ENCODE measurements at places on chromosomes 2 and 18.

DNA sequence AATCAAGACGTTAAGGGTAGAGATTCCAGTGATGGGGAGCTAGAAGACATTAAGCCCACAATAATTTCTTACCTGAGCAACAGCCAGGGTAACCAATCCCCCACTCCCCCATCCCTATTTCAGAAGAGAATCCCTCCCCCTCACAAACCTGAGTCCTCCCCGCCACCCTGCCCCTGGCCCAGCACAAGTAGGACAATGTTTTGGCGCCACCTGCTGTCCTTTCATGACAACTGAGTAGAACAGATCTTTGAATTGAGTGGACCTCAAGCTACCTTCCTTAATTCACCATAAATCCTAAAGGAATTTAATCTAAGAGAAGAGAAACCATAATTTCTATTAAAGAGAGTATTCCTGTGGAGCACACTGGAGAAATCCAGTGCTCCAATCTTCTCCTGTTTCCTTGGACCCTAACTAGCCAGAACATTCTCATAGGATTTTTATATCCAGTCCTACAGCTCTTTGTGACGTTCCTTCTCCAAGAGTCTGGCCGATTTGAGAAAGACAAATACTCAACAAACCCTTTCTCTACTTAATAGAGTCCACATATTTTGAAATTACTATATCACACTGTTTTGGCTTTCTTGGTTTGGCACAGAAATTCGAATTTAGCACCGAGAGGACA is 41.1 kb downstream of the NHEJ1 start:
- DNase-seq: peak; percentile 46

DNA sequence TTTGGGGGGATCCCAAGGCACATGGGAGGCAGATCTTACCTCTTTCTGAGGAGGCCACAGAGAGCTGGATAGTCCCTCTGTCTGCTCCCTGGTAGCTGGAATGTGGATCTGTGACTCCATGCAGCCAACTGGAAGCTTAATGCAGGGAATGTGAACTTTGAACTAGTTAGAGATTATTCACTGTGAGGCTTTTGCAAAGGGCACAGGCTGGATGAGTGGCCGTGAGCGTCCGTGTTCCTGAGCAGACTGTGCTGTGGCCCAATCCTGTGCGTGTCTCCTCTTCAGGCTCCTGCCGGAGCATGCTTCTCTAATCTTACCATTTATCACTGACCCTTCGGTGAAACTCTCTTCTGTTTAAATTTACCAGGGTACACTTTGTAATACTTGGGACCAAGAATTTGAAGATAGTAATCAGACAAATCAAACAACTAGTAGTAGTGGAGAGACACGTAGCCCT is 187.6 kb downstream of the PTPRM start:
- no peak for DNase-seq

- peak; percentile 32 for DNase-seq
Observed at GRCh38 chr2:30862054-30862651, 54.9 kb upstream of the CAPN13 start.

DNA sequence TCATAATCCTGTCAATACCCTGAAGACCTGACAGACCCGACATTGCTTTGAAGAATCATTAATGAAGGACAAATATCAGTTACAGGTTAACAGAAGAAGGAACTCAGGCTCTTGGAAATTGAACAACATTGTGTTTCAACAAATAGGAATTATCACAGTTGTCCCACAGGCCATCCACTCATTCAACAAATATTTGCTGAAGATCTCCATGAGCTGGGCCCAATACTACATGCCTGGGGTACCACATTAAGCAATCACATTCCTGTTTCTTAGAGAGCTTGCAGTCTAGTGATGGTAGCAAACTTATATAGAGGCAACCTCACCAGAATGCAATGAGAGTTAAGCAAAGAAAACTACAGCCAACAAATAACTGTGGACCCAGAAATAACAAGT is 671.6 kb upstream of the ACVR2A start:
- DNase-seq: no peak

DNA sequence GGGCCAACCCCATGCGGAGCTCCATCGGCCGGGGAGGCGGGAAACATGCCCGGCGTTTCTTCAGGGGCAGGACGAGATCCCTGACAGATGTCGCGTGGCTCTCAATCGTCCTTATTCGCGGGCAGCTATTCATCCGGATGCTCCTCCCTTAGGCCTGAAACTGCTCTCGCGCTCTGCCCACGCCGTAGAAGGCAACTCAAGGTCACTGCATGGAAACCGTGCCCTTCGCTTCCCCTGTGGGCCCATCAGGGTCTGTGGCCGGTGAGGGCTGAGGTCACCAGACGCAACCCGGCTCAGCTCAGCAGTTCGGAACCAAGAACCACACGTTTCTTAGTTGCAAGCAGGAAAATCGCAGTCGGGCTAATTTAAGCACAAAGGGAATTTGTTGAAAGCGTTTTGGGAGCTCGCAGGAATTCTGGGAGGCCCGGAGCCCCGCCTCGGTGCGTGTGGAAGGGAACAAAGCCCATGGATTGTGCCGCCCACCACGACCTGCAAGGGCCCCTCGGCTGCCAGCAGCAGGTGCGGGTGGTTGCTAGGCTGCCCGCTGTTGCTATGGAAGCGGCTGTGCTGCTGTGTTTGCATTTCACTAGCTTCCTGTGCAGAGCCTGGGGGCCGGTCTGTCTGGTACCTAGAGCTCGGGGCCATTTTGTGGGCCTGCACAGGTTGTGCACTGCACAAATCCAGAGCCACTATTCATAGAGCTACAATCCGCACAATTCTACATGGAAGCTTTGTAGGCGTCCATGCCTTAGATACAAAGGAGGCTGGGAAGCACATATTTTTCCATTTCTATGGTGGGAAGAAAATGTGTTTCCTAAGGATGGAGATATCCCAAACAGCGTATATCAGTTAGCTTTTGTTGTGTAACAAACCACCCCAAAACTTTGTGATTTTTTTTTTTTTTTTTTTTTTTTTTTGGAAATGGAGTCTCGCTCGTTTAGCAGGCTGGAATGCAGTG is 6.0 kb upstream of the ALLC start:
- DNase-seq: peak; percentile 74

- DNase-seq: no peak
Observed at GRCh38 chr2:9844036-9844483, 786 bp downstream of the TAF1B start.

- DNase-seq: no peak
Observed at GRCh38 chr2:47344890-47345589, 57.9 kb upstream of the MSH2 start.

All from stimulated activated CD4-positive, alpha-beta T cell treated with anti-CD3 and anti-CD28 coated beads, Interleukin-1b, Interleukin-23, amount 100 ng/mL, for 48 hours (primary cell).